ENCODE measurements at places on chromosomes 1 and 21. TPM values are rescaled to one million over a fixed set of nuclear protein-coding genes. Genes with fewer than 3 reads are reported as not detected.

DNA sequence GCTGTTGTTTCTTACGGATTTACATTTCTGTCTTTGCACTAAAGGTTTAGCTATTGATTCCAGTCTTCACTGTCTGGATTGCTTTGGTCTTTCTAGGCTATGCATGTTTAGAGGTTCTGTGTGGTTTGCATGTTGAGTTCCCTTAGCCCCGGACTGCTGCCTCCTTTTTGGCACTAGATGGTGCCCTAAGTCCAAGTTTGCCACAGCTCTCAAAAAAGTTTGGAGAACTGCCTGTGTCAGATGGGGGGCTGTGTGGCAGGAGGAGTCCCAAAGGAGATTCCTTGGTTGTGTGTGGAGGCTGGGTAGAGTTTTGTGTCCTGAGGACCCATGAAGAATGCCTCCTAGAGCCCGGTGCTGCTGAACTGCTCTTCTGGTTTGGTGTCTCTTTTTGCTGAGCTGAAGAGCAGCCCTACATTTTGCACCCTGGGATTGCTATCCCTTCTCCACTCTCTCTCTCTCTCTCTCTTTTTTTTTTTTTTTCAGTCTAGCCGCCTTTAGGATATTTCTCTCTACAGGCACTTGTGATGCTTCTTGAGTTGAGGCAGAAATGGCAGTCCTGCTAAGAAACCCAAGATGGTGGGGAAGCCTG is 74.4 kb downstream of the PTGS2 start:
- no peak for DNase-seq

- no peak for DNase-seq
Observed at GRCh38 chr1:31368611-31369107, 4.2 kb downstream of the FABP3 start.

GRCh38 chr1:93061895-93062792 is 16.9 kb upstream of the MTF2 start:
- DNase-seq: no peak

DNA sequence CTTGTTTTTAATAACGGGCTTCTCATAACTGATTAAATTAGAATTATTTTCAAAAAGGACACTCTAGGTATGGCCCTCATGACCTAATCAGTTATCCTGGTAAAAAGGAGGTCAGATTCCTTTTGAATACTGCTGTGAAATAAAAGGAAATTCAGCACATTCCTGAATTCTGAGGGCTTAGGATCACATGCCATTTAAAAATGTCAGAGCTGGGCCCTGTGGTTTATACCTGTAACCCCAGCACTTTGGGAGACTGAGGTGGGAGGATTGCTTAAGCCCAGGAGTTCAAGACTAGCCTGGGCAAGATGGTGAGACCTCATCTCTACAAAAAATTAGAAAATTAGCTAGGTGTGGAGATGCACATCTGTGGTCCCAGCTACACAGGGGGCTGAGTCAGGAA is 18.0 kb upstream of the RABGGTB start:
- DNase-seq: no peak

DNA sequence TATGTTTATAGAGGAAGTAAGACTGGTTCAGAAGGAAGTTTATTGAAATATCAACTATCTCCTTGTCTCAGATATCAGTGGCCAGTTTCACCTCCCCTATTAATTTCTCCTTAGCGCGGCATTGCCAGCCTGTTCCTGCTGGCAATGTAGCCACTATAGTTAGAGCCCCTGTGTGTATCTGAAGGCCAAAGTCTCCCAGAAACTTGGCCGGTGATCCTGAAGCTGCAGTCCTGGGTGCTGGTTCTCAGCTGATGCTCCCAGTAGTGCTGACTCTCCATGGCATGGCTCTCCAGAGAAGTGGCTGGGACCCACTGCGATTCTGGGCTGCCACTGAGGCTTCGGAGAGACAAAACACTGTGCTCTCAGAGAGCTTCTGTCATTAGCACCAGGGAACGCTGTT is 59.9 kb downstream of the TNN start:
- DNase-seq: no peak

DNA sequence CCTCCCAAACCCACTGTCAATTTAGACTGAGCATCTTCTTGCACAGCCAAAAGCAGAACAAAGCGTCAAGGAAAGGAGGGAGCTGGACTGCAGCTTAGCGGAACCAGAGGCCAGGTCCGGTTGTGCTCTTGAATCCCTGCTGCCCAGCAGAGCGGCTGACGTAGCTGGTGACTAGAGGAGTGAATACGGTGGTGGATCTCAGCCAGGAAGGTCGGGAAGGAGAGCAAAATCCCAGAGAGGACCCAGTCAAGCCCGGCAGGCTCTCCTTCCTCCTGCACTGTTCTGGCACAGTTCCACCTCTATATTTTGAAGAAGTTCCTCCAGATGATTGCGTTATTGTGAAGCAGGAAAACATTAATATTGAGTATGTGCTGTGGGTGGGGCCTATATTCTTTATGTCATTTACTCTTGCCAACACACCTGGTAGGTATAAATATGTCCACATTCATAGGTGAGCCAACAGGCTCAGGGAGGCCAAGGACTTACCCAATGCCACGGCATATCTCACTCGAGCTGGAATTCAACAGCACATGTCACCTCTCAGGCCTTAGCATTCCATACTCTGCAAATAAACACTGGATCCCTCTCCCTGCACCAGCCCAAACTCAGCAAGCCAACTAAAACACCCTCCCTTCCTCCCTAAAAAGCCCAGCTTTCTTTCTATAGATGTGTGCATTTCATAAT is 23.6 kb upstream of the ABCB10 start:
- DNase-seq: no peak

DNA sequence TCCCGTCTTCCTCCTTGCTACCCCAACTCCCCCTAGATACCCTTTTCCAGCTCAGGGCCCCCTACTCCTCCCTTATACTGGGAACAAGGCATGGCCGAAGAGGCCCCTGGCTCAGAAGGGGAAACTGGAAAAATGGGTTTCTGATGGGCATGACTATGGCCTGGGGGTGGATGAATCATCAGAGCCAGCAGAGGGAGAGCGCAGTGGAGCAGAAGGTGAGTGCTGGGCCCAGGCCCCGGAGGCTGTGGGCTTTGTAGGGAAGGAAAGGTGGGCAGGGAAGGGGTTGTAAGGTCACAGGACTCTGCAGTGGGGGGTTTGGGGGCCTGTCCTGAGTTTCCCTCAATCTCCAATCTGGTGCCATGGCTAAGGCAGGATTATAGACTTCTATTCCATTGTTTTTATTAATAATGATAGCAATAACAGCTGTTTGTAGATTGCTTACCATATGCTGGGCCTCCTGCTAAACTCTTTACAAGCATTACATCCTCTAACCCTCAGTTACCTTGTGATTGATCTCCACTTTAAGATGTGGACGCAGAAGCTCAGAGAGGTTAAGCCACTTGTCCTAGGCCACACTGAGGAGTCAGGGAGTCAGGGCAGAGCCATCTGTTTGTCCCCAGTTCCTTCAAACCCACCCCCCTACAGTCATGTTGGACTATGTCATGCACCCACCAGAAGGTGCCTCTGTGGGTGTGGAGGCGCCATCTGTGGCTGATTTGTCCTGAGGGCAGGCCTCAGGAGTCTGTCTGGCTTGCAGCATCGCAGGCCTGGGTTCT is 36.2 kb upstream of the ZNF362 start:
- DNase-seq: no peak

DNA sequence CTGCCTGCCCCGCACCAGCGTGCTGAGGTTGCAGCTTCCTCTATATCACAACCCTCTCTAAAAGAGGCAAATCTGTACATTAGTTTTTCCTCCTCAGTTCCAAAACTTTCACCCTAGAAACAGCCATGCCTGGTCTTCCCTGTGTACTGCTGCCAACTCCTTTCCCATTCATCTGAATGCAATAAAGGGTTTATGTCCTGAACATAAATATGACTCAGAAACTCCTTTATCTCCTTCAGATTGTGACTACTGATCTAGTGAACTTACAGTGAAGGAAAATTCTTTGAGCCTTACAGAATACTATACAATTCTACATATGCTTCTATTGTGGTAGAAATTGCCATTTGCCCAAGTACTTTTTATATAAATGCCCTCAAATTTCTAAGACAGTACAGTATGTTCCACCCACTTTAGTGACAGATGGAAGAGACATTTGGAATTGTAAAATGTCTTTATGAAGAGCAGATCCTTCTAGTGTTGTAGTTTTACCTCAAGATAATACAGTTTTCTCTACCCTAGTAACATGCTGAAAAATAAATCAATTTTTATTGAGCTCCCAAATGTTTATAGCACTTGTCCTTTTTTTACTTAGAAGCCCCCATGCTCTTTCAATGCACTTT is 345.1 kb upstream of the SNX7 start:
- DNase-seq: no peak

DNA sequence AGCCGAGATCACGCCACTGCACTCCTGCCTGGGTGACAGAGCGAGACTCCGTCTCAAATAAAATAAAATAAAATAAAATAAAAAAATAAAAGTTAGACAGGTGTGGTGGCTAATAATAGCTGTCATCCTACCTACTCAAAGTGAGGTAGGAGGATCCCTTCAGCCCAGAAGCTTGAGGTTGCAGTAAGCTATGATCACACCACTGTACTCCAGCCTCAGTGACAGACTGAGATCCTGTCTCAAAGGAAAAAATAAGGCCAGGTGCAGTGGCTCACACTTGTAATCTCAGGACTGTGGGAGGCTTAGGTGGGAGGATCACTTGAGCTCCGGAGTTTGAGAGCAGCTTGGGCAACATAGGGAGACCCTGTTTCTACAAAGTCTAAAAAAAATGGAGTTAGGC is 18.0 kb downstream of the NOL9 start:
- DNase-seq: no peak

DNA sequence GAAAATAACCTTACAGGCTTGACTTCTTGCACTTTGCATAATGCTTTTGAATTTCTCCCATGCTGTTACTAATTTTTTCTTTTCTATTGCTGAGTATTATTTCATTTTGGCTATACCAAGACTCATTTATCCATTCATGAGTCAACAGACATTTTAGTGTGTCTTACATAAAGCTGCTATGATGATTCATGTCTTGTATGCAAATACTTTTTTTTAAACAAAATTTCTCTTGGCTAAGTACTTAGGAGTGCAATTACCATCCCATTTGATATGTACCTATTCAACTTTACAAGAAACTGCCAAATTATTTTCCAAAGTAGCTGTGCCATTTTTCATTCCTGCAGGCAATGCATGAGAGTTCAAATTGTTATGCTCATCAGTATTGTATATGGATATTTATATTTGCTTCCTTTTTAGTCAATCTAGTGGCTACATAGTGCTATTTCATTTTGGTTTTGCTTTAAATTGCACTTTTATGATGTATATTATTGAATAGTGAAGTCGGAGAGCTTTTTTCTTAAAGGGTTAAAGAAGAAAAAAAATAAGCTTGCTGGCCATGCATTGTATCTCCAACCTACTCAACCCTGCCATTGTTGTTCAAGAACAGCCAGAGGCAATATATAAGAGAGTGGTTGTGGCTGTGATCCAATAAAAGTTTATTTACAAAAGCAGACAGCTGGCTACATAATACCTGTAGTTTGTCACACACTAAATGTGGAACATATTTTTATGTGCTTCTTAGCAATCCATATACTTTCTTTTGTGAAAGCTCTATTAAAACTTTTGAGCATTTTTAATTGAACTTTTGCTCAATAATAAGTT is 862.8 kb downstream of the KCNT2 start:
- DNase-seq: no peak

DNA sequence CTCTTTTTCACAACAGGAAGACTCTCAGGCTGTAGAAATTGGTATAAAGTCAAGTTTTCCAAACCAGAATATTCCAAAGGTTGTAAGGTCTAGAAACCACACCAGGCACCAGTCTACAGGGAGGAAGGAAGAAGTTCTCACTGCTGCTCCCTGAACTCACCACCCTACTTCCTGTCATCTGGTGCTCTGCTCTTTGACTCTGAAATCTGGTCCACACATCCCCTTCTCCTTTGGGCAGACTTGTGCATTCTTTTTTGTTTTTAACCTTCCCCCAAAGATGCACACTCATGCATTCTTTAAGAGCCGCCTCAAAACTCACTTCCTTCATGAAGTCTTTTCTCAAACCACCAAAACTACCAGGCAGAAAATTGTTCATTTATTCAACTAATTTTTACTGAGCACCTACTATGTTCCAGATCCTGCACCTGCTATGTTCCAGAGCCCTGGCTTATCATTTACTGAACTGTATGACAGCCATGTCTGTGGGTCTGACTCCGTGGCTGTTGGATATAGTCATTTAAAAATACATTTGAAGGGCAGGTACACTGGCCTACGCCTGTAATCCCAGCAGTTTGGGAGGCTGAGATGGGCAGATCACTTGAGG is 30.1 kb upstream of the EPS15 start:
- no peak for DNase-seq

DNA sequence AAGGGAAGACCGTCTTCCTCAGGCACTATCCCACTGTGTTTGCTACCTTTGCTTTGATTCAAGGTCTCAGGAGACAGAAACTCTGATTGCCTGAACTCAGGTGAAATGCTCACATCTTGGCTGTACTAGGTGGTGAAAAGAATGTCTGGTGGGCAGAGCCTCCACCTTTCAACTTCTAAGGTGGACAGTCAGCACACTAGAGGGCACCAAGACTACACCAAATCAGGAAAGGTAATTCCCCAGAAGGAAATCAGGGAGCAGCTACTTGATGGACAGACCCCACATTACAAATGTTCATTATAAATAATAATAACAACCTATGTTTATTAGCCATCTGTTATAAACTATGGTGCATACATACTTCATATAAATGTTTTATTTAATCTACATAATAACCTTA is 220.9 kb downstream of the ATG4C start:
- DNase-seq: no peak

GRCh38 chr1:176843352-176844297 is 320.9 kb downstream of the ASTN1 start:
- DNase-seq: peak; percentile 10

DNA sequence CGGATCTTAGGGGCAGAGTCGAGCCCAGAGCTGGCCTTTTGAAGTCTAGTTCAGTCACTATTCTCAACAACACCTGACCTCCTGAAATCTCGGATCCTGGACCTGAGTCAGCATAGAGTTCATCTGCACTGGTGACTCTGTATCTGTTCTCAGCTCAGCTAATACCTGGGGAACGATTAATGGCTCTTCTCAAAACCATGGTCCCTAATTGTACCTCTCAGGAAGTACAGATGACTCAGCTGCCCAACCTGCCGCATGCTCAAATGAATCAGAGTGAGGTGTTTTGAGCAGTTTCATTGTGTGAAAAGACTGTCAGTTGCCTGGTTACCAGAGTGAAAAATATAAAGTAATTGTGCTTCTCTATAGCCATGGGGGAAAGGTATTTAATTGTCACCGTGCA is 89.2 kb downstream of the SLC35F3 start:
- peak; percentile 88 for DNase-seq

DNA sequence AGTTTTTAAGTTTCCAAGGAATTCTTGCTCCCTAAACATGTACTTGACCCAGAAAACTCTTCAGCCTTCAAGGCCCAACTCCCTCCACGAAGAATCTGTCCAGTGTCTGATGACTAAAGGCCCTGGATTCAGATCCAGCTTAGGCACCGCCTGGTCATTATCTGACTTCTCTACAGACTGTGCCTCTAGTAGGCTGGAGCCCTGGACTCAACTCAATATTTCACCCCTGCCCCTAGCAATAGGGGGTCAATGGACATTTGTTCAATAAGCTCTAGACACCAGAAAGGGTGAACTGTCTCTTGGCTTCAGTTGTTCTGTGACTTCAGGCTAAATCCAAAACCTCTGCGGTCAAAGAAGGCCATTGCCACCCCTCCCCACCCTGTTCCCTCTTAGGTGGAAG is 34.5 kb downstream of the NUAK2 start:
- DNase-seq: no peak

Gene TDRKH
- 7.4 TPM for total RNA-seq

Gene RNU1-4
- under 0.01 TPM for total RNA-seq

Gene HSF2BP
- total RNA-seq: 0.72 TPM

Gene FALEC
- total RNA-seq: not detected

Gene LRP8
- 25.5 TPM for total RNA-seq
